WERI-Rb-1 (cell line): ENCODE measurements at places on chromosomes 5 and 9.

DNA sequence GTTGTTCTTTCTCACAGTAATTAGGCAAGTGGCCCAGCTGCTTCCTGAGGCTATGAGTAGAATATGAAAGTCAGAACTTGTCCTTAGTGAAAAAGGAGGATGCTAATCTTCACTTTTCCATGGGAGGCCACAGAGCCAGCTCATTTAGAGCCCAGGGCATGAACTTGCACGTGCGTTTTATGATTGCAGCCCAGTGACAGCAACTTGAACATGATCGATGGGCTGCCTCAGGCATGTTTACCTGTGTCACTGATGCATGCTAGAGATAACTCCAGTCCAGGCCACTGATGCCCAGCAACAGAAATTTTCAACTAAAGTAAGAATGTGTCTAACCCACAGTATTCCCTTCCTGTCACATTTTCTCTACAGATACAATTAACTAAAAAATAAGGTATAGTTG lies 179.3 kb downstream of the CTNND2 start:
- DNase-seq, result no peak

DNA sequence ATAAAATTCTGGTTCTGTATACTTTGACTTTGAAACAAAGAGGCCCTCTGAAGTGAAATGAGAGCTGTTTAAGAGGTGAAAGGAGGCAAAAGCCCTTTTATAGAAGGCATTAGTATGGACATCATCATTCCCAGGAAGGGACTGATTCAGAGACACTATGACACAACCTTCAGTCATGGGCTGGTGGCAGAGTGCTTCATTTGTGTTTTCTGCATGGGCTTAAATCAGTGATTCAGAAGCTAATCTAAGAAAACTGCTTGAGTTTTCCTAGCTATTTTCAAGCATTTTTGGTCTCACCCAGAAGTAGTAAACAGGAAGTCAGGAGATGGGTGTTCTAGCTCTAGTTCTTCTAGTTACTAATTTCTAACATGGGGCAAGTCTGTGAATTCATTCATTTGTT lies 288.9 kb downstream of the TRPM3 start:
- DNase-seq, result no peak

GRCh38 chr5:99032234-99033013 lies 103.6 kb upstream of the CHD1 start:
- DNase-seq, result peak; percentile 65

DNA sequence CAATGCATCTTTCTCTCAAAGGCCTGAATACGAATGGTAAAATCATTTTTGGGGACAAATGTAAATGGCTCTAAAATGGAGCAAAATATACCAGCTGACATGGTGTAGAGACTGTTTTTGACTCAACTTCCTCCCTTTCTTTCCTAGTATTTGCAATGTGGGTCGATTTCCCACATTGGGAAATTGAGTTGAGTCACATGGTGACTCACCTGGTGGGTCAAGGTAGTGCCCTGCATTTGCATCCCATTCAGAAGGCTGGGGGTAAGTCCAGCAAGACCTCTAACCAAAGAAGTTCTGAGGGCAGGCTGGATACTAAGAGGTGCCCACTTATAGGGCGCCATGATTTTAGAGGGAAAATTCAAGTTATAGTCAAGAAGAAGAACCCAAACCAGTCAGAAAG lies 179.6 kb upstream of the MPDZ start:
- no peak for DNase-seq

DNA sequence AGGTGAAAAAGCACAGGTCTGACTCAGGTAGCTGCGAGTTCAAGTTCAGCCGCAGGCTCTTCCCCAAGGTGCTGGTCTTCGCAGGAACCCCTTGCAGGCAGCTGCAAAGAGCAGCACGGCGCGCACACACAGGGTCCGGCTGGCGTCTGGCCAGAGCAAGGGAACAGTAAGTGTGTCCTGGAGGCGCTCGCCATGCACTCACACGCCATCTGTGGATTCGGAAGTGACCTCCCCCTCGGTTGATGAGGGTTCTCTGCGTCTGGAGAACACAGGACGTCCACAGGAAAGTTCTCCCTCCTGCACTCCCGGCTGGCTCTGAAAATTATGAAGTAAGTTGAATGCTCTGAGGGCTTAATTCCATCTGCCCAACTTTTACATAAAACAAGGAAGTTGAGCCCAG lies 14.0 kb upstream of the EGFL7 start:
- DNase-seq, result no peak

- no peak for DNase-seq
Observed at GRCh38 chr5:69152731-69153130, 14.2 kb upstream of the CCNB1 start.

GRCh38 chr5:122112063-122112462 lies 17.3 kb upstream of the ZNF474 start:
- DNase-seq, result no peak

DNA sequence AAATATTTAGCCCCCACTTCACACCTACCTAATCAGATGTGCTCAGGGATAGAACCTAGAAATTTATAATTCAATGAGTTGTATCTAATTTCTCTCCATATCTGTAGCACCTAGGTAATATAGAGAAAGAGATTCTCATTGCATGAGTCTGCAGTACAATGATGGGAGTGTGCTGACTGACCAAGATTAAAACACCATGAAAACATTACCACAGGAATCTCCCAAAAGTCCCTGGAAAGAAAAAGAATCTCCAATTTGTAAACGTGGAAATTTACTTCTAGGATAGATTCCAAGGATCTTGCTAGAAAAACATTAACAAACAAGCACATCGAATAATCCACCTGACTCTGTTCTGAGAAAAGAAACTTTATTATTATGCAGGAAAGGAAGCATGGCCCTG lies 45.0 kb upstream of the DMRTA1 start:
- DNase-seq, result no peak

DNA sequence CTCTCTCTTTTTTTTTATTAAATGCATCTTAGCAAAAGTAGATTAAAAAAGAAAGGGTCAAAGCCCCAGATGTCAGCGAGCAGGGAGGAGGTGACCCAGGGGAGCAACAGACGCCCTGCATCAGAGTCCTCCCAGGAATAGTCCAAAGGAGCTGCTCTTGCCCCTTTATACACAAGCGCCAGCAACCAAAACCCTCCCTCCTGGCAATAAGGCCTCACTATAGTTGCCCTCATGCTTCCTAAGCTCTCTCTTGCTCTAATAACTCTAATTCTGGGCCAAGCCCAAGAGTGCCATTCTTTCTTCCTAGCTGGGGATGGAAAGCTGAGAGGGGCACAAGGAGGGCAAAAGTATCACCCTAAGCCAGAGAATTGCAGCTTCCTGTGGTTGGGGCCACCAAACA lies 26.3 kb downstream of the PCDHGC5 start:
- DNase-seq, result no peak

DNA sequence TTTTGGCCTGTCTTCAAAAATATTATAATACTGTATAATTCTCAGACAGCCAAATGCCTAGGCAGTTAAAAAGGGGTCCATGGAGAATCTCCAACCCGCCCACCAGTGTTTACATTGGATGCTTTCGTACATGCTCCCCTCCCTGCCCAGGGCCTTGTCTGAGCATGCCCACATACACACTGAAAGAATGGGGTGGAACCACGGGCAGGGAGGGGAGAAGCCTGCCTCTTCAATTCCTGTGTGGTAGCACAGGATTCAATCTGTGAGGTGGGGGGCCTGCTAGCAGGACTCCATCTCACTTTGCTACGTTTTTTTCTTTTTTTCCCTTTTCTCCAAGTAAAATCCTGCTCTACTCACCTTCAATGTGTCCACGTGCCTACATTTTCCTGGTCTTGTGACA lies 314.7 kb upstream of the GRAMD2B start:
- DNase-seq, result no peak

DNA sequence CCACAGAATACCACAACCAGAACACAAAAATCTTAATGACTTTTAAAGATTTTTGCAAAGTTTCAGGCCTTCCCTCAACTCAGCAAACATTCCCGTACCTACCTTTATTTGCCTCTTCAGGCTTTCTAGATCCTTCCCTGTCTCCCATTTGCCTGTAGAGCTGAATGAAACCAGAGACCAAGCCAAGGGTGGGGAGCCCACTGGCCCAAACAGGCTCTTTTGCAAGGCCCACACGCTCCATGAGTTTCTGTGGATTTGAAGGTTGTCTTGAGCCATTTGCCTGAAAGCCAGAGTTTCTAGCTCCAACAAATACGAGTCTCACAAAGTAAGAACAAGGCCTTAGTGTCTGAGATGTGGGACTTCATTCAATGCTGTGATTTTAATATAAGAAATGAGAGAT lies 107.8 kb downstream of the GAS1 start:
- DNase-seq, result no peak

DNA sequence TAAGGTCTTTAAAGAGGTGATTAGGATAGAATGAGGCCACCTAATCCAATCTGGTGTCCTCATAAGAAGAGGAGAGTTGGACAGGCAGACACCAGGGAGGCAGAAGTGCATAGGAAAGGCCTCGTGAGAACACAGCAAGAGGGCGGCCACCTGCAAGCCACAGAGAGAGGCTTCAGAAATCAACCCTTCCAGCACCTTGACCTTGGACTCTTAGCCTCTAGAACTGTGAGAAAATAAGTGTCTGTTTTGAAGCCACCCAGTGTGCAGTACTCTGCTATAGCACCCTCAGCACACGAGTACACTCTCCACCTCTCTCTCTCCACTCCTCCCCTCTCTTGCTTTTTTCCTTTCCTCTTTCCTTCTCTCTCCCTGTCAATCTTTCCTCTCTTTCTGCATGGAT lies 26.8 kb downstream of the NIPAL4 start:
- peak; percentile 31 for DNase-seq

- DNase-seq, result no peak
Observed at GRCh38 chr5:20470997-20471396, 483.0 kb upstream of the CDH18 start.

GRCh38 chr9:84397151-84397728 lies 56.7 kb upstream of the SLC28A3 start:
- peak; percentile 76 for DNase-seq

DNA sequence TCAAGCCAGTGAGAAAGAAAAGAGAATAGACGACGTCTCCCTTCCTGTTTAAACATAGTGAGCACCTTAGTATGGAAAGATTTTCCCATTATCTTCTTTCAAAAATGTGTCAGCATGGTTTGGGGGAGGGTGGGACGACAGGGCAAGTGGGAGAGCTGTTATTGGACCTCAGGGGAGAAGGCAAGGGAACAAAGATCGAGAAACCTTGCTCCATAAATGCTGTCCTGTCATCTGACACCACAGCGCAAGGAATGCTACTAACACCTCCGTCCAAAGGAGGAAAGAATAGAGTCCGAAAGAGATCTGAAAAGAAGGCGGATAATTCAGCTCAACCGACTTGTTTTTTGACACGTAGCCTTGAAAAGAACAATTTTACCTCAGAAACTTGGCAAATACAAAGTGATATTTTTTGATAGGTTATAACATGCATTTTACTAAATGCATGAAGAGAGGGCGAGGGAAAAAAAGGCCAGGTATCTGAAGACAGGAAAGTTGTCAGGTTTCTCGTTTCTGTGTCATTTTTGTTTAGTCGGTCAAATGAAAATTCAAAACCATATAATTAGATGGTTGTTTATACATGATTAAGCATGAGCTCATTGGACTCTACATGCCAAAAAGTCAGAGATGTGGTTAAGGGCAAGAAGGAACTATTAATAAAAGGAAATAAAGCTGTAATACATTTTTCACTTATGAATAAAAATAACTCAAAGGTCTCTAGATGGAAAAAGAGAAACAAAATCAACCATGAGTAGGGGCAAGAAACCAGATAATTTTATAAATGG lies 155.7 kb downstream of the GLIS3 start:
- DNase-seq, result no peak

DNA sequence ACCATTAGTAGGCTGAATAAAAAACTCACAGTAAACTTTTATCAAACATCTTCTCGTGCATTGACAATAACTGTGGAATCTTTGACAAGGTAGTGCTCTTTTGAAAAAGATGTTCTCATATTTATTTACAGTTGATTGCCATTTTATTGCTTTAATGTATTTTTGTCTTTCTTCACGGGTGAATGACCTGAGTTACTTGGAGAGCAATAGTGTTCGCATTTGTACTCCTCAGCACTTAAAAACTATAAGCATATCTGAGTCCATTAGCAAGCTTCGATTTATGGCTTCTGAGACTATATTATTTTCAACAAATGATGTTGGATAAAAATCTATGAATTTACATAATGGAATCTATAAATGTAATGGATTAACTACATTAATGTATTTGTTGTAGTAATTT lies 1012.3 kb downstream of the CDH9 start:
- DNase-seq, result no peak

DNA sequence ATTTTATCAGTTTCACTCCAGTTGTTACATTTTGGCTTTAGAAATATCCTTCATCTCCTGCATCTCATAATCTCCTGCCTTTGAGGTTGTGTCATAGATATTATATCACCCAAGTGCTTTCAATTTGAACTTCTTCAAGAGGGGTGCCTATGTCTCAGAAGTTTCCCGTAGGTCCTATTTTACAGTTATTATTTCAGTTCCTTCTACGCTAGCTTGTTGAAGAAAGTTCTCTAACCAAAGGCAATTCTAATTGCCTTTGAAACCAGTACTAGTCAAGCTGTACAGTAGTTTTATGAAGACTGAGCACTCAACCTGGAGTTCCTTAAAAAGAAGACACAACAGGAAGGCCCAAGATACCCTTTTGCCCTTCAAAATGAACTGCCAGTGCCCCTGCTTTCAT lies 116.4 kb downstream of the ZCCHC7 start:
- no peak for DNase-seq

DNA sequence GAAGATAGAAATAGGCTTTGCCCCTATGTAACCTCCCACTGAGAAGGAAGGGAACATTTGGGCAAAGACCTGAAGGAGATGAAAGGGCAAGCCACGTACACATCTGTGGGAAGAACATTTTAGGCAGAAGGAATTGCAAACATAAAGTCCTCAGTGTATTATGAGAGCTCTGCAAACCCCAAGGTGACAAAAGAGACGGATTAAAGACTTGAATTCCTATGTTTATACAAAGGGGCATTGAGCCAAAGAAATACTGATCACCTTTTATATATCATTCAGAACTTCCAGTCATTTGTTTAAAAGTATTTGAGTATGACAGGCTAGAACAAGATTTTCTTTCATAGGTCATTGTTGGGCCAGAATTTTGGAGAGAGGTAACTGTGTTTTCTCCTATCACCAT lies 90.2 kb upstream of the ATG10 start:
- no peak for DNase-seq

DNA sequence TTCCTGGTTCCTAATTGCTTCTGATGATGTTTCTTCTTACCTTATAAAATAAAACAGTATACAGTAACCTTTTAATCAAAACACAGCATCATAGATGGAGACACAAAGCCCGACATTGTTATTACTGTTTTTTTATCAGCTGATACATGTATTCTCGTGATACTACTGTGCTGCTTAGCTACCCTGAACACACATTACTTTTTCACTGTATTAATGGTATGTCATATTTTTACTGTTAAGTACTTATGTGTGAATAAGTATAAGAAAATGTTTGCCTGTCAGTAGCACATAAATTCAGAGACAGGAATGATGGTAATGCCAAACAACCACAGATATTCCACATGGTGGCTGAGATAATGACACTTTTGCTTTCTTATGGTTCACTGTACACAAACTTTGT lies 68.7 kb downstream of the RAB24 start:
- no peak for DNase-seq

GRCh38 chr5:177113566-177114424 lies 19.8 kb upstream of the NSD1 start:
- peak; percentile 45 for DNase-seq

DNA sequence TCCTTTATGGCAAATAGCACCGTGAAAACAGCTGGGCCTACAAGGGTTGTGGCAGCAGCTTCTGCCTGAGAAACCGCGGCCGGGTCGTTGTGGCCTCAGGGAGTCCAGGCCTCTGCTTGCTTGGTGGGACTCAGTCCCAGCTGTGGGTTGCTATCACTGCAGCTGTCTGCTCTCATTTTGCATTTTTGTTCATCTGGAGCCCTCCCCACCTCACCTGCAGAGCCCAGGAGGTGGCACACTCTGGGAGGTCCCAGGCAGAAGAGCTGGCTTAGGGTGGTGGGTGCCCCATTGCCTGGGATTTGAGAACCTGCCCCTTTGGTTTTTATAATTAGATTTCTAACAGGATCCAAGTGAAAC lies 138.4 kb downstream of the GADD45G start:
- no peak for DNase-seq
